ENCODE measurements at places on chromosomes 5 and 9.

- H3K4me3 ChIP-seq = peak overlapping the region; percentile 20
- peak overlapping the region; percentile 92 for H3K27ac ChIP-seq
Measured at GRCh38 chr9:93133681-93134014, 403 bp downstream of the NINJ1 start.

- H3K4me3 ChIP-seq = no peak overlapping the region
- no peaks in the 10 kb centered on the region for H3K4me1 ChIP-seq
- no peaks in the 10 kb centered on the region for H3K36me3 ChIP-seq
- no peak overlapping the region for H3K27ac ChIP-seq
Measured at GRCh38 chr9:93813221-93814076, 141.7 kb downstream of the BARX1 start.

- peaks cover 15% of the 10 kb centered on the region for H3K4me1 ChIP-seq
- peak; percentile 63 for DNase-seq
- no peaks in the 10 kb centered on the region for H3K27me3 ChIP-seq
- H3K4me3 ChIP-seq = no peak overlapping the region
- no peak overlapping the region for H3K27ac ChIP-seq
Measured at GRCh38 chr9:33813712-33814641, 3.0 kb upstream of the UBE2R2 start.

GRCh38 chr5:164742025-164742424, 1236.6 kb downstream of the MAT2B start:
- no peaks in the 10 kb centered on the region for H3K36me3 ChIP-seq
- no peak for DNase-seq
- no peaks in the 10 kb centered on the region for H3K27me3 ChIP-seq

DNA sequence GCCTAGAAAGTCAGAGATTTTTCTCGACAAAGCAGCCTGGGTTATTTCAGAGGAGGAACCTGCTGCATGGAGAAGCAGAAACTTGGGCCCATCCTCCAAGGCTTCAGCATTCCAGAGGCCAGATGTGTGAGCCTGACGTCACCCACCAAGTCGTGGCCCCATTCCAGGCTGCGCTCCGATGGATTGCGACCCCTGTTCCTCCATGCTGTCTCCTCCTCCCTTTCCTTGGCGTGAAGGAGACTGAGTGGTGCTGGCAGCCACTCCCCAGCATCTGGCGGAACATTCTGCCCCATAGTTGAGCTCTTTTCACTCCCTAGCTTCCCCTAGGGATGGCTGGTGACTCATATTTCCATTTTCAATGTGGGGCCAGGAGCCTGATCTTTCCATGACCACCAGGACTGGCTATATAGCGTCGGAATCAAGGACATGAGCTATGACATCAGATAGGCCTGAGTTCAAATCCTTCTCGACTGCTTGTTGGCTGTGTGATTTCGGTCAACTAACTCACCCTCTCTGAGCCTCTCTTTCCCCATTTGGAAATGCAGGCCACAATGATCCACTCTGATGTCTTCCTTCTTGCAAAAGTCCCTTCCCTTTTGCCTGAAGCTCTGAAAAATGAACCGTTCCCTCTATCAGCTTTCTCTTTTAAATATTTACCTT, 24.5 kb upstream of the DUSP1 start:
- H3K36me3 ChIP-seq = no peaks in the 10 kb centered on the region
- H3K4me3 ChIP-seq = no peak overlapping the region
- H3K4me1 ChIP-seq = no peaks in the 10 kb centered on the region
- H3K27ac ChIP-seq = no peak overlapping the region
- DNase-seq = no peak
